ENCODE measurements at places on chromosomes 1 and 21. TPM values are rescaled to one million over a fixed set of nuclear protein-coding genes. Genes with fewer than 3 reads are reported as not detected.

Gene TYW3
- total RNA-seq = 16.9 TPM

Gene CENPF
- 68.0 TPM for total RNA-seq

Gene TEDDM1
- not detected for total RNA-seq

Gene FOXD2
- total RNA-seq = 0.66 TPM

Gene IFNLR1
- 1.1 TPM for total RNA-seq

Gene TIE1
- total RNA-seq = 0.02 TPM

Gene GSTM5
- total RNA-seq = not detected

Gene ARTN
- 0.46 TPM for total RNA-seq

Data from A549 treated with Hydrocortisone at 1 μM for 4 hours (cell line).